ENCODE measurements at places on chromosomes 6 and 20. TPM values are rescaled to one million over a fixed set of nuclear protein-coding genes. Genes with fewer than 3 reads are reported as not detected.

GRCh38 chr20:9110916-9111432 is 42.1 kb downstream of the PLCB4 start:
- no peak for DNase-seq

DNA sequence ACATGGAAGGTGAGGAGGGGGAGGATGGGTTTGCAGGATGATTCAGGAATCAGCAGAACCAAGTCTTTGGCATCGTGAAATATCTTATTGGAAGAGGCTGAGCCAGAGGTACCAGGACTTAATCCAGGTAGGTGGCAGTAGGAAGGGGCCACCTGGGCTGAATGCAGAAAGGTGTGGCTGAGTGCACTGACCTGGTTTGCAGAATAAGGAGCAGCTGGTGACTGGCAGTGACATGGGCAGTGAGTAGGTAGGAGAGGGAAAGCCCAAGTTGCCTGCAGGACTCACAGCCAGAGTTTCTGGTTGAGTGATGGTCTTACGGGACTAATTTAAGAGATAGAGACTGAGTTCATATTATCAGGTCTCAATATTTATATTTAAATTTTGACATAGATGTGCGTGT is 1.1 kb upstream of the PBOV1 start:
- DNase-seq = no peak

TPX2 gene
- 1.4 TPM for total RNA-seq

GRCh38 chr6:16741112-16742016 is 19.9 kb downstream of the ATXN1 start:
- DNase-seq = no peak

DNA sequence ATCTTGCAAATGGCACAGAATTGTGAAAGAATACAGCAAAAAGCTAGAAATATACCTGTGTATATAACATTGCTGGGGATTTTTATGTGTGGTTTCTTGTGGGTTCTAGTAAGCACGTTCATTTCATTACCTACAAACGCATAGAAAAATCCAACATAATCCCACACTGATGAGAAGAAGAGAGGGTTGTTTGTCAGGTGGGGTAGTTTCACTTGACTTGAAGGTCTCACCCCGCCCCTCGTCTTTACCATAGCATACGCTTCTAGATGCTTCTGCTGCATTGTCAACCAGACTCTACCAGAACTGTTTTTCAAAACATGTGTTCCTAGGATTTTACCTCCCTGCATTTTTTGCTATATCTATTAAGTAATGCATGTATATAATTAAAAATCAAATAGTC is 284.1 kb upstream of the TAB2 start:
- no peak for DNase-seq

GRCh38 chr6:90072935-90073464 is 178.7 kb downstream of the GJA10 start:
- DNase-seq = no peak

DNA sequence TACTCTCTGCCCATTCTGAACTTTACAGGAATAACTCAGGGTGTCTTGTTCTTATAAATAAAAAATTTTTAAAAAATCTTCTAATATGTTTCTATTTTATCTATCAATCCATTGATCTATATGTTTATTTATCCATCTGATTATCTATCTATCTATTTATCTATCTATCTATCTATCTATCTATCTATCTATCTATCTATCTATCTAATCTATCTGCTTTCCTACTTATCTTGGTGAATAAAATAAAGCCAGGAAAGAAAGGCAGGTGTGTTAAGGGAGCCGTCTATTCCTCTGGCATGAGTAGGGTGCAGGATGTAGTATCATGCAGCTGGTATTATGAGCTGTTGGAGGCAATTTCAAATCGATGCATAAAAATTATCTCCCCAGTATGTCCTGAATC is 153.0 kb downstream of the FOXA2 start:
- DNase-seq = no peak

GRCh38 chr20:41664584-41664983 is 46.4 kb upstream of the CHD6 start:
- DNase-seq = no peak

DNA sequence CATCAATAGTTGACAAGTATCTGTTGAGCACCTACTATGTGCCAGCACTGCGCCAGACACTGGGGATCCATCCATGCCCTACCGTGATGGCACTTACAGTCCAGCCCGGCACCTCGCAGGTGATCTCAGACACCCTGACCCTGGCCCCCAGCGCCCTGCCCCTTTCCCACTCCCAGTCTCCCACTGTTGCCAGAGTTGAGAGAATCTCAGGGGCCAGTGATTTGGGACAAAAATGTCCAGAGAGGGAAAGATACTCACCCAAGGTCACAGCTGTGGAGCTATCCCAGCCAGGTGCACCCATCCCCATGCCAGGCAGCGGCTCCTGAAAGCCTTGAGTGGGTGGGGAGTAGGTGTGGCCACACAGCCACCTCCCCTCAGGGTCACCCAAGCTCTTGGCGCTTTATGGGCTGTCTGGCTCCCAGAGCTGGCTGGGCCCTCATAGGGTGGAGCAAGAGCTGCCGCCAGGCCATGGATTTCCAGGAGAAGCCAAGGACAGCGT is 3.3 kb downstream of the PI16 start:
- no peak for DNase-seq

DNA sequence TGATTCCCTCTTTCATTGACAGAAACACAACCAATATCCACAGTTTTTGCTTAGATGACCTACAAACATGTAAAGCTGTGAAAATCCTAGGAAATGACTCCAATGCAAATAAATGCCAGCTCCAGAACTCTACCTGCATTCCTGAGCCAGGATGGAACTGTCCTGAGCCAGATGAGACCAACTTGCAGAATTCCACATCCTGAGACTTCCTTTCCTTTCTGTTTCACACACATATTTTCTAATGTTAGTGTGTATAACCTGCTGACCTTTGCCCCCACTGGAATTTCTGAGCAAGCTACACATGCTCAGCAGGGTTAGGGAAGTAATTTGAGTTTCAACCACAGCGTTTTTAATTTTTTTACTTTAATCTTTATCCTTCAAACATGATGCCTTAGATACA is 69.6 kb upstream of the ADGRF1 start:
- DNase-seq = no peak

CCN2 gene
- 1.2 TPM for total RNA-seq

GRCh38 chr6:166465003-166465399 is 82.3 kb upstream of the MPC1 start:
- no peak for DNase-seq

GRCh38 chr20:20276811-20277530 is 90.9 kb upstream of the INSM1 start:
- no peak for DNase-seq

DNA sequence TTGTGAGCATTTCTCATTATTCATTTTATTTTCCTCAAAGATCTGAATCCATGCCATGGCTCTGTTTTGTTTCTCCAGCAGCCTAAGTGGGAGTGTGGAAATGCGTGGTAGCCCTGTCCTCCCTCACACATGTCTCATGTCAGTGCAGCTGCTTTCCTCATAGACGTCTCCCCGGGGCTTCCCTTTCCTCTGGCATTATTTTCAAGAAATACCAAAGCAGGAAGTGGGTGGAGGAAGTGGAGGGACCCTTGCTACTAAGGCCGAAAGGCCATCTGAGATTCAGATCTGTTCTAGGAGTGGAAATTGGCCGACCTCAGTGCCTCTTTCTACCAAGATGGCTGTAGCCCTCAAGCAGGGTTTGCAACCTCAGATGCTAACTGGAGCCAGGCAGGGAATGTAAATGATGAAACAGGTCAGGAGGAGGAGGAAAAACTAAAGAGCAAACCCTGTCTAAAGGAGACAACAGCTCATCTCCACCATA is 420.9 kb upstream of the PLCB4 start:
- DNase-seq = no peak

SNAP91 gene
- total RNA-seq = not detected

- DNase-seq = no peak
Observed at GRCh38 chr20:10671221-10671918, 2.4 kb downstream of the JAG1 start.

DNA sequence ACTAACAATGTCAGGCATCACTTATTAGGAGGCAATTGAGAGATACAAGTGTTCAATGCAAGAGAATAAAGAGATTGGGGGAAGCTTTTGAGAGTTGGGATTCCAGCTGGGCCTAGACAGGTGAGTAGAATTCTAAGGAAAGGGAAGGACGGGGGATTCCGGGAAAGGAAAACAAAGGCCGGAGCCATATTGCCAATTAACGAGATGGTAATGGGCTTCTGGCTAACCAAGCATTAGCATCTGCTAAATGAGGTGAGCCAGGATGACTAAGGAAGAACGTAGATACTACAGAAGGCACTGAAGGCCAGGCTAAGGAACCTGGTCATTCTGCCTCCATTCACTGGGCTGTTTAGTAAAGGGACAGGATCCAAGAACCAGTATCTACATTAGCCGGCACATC is 10.5 kb downstream of the FYN start:
- no peak for DNase-seq

DNA sequence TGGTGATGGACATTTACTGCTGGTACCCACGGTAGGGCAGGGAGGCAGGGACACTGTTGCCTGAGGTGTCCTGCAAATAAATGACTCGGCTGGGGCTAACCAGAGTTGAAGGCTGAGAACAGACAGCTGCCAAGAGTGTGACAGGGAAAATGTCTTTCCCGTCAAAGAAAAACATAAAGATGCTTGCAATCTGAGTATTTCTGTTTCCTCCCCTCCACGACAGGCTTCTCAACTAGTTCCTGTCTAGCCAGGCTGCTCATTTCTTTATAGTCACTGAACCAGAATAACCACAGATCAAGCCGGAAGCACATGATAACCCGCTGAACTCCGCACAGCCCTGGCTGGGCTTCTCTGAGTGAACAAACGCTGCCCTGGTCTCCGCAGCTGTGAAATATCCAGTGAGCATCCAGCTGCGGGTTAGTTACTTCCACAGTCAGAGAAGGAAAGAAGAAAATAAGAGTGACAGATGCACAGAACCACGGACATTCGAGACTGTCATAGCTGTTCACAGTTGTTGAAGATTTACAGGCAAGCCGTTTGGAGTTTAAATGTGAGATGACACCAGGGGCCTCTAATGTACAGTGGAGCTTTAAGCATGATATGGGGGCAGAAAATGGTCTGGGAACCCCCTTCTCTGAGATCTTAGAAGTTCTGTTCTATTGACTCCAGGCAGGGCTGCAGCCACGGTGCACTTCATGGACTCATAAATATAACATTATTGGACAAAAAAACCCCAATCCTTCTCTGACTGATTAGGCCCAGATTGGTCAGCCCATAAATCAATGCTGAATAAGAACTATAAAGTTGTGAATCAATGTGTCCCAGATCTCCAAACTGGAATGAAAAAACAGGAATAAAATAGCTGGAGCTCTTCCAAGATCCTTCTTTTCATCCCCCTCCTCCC is 299.9 kb upstream of the SUPT3H start:
- DNase-seq = peak; percentile 33

DNA sequence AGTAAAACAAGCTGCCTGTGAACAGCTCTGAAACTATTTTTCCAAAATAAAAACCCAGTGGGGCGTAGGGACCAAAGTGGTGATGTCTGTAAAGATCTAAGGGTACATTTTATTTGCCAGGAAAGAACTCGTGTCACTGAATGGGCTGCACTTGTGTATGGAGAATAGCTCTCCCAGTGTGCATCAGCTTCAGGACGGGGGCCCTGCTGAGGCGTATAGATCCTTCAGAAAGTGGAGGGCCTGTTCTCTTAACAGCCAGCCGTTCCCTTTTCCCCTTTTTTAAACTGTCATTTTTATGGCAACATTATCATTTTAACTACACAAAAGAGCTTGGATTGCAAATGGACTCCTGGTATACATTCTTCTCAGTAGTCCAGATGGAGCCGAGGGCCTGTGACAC is 137.3 kb downstream of the TMEM242 start:
- DNase-seq = no peak

GRCh38 chr20:36435592-36436541 is 105.5 kb upstream of the MYL9 start:
- DNase-seq = peak; percentile 79

C6orf132 gene
- not detected for total RNA-seq

DNA sequence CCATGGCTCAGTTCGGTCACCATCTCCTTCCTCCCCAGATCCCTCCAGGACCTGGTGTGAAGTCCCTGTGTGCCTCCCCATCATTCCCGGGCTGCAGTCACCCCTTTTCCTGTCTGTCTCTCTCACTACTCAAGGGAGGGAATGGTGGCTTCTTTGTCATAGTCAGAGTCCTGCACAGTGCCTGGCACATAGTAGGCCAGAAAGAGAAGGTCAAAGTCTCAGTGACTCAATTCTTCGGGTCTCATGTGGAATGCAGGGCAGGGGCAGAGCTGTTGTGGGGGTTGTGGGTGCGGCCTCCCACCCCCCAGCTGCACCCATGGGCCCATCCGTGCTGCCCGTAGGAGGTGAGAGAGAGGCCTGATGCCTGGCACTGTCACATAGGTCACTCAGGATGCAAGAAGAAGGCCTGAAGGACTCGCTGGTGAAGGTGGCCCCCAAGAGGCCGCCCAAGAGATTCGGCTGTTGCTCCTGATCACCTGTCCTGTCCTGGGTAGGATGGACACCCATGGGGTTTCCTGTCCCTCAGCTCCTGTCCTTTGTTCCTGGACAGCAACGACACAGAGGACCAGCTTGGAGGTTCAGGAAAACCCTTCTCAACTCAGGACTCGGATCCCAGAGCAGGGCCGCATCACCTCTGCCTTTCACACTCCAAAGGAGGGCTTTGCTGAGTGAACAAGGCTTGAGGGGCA is 34.1 kb downstream of the RAB44 start:
- DNase-seq = no peak

THBS2 gene
- total RNA-seq = 0.12 TPM

- no peak for DNase-seq
Observed at GRCh38 chr6:136307351-136307750, 17.7 kb upstream of the BCLAF1 start.

GRCh38 chr6:53699462-53699861 is 33.9 kb upstream of the KLHL31 start:
- no peak for DNase-seq

DNA sequence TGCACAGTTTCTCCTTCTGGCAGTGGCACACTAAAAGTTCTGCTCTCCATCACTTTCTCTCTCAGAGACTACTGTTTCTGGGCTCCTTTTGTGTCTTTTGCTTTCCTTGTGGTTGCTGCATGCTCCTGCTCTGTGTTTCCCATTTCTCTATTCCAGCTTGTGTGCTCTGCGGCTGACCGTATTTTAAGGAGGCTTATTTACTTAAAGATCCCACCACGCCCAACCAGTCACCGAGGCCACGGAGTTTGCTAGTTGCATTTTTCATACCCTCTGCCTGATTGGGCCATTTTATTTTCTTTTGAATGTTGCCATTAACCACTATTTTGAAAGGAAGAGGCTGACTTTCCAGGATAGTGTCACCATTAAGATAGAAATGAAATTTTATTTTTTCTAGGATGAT is 626.4 kb upstream of the MMS22L start:
- DNase-seq = no peak

CCDC170 gene
- 0.07 TPM for total RNA-seq

OOEP gene
- not detected for total RNA-seq

AKAP12 gene
- 0.16 TPM for total RNA-seq

FOXA2 gene
- total RNA-seq = not detected

LTA gene
- total RNA-seq = 19.1 TPM

SPO11 gene
- total RNA-seq = not detected

FOXC1 gene
- total RNA-seq = 0.09 TPM

RIPOR2 gene
- total RNA-seq = 381 TPM
